CD14-positive monocyte (primary cell): ENCODE measurements at places on chromosomes 16 and 17.

GRCh38 chr17:18017958-18018357, 21.0 kb downstream of the ATPAF2 start:
- DNase-seq = no peak

GRCh38 chr17:77875881-77876509, 82.5 kb upstream of the TNRC6C start:
- peak; percentile 85 for DNase-seq

DNA sequence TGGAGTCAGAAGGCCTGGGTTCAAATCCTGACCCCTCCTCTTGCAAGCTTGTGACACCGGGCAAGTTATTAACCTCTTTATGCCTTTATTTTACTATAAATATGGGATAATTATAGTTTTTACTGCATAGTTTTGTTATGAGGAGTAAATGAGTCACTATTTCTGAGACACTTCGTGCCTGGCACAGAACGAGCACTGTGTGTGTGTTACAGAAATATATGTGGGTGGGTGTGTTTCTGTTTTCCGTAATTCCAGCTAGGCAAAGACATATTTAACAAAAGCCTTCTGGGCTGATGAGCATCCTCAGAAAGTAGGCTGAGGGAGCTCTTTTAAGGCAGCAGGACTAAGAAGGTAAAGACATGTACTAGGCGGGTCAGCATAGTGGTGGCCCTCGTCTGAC, 417.9 kb downstream of the MAF start:
- DNase-seq = no peak

DNA sequence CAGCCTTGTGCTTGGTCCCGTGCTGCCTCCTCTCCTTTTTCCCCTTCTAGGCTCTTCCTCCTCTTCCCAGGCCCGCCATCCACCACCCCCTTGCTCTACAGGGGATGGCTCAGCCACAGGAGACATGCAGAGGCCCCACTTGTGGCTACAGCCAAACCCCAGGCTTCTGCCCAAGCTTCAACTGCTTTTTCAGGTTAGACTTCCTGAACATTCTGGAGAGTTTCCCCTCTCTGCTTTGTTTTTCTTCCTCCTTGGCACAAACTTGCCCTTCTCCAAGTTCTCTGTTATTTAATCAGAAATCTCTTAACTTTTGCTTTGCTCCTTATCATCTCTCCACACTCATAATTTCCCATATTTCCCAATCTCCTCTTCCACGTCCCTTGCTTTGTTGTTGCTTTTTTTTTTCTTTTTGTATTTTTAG, 18.3 kb upstream of the HAS3 start:
- DNase-seq = no peak

DNA sequence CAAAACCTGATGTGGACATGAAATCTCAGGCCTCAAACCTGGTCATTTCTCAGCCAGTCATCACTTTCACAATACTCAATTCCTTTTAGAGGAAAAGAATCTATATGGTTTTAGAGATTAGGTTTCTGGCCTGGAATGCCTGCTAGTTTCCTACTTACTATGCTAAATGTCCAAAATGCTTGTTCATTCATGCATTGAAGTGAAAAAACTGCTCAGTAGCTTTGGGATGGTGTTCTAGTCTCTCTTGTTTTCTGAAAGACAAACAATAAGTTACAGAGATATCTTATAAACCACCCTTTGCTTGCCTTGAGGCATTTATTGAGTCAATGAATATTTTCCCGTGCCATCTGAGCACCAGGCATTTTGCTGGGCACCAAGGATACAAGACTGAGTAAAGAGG, 1146.5 kb upstream of the GOT2 start:
- no peak for DNase-seq

GRCh38 chr16:54297154-54297553, 10.6 kb upstream of the IRX3 start:
- DNase-seq = no peak

- no peak for DNase-seq
These were observed 253.0 kb downstream of the HS3ST3B1 start for GRCh38 chr17:14553847-14554246.

- DNase-seq = no peak
These were observed 37.4 kb downstream of the RHBDL3 start for GRCh38 chr17:32302860-32303649.

- no peak for DNase-seq
These were observed 8.7 kb upstream of the PYY start for GRCh38 chr17:43962479-43962878.
